Smooth muscle cell of the umbilical artery (primary cell): ENCODE measurements at places on chromosomes 6 and 20. TPM values are rescaled to one million over a fixed set of nuclear protein-coding genes. Genes with fewer than 3 reads are reported as not detected.

CCN6 gene
- not detected in 2 replicates for total RNA-seq

CCDC28A gene
- total RNA-seq: 9.1 and 11.0 TPM in 2 replicates

ARFRP1 gene
- total RNA-seq: 35.3 and 43.2 TPM in 2 replicates

DYNLT2 gene
- 0.83 and 1.2 TPM in 2 replicates for total RNA-seq

TMEM74B gene
- total RNA-seq: 0.14 TPM in 1 of 2 replicates, not detected in the other

TNXB gene
- 0.89 and 1.7 TPM in 2 replicates for total RNA-seq

SMOC2 gene
- not detected in 2 replicates for total RNA-seq

LY86 gene
- total RNA-seq: not detected in 2 replicates

BMP2 gene
- total RNA-seq: 3.9 and 35.0 TPM in 2 replicates

TRIM31 gene
- total RNA-seq: not detected in 2 replicates

PACRG gene
- total RNA-seq: not detected in 2 replicates

PLCB1 gene
- 22.1 and 26.7 TPM in 2 replicates for total RNA-seq

GRIK2 gene
- total RNA-seq: 9.6 and 10.4 TPM in 2 replicates

TCP11 gene
- 0.46 TPM in 1 of 2 replicates, not detected in the other for total RNA-seq

VNN1 gene
- total RNA-seq: not detected in 2 replicates

ESR1 gene
- under 0.01 and 0.05 TPM in 2 replicates for total RNA-seq

WFDC10B gene
- not detected in 2 replicates for total RNA-seq

ZSWIM3 gene
- total RNA-seq: 6.0 and 8.6 TPM in 2 replicates

SLC22A1 gene
- total RNA-seq: 0.89 and 1.4 TPM in 2 replicates

MRAP2 gene
- 0.23 and 0.59 TPM in 2 replicates for total RNA-seq

PTCRA gene
- total RNA-seq: not detected in 2 replicates

SAMD10 gene
- 0.30 and 2.4 TPM in 2 replicates for total RNA-seq

C6orf52 gene
- total RNA-seq: 0.30 TPM in 1 of 2 replicates, not detected in the other

HLA-F gene
- total RNA-seq: 4.4 and 8.0 TPM in 2 replicates

SLC26A8 gene
- total RNA-seq: 0.05 TPM in 1 of 2 replicates, not detected in the other

HCRTR2 gene
- total RNA-seq: not detected in 2 replicates

CST7 gene
- not detected in 2 replicates for total RNA-seq

SNRPB gene
- 99.8 and 135 TPM in 2 replicates for total RNA-seq

PIGT gene
- 27.6 and 40.4 TPM in 2 replicates for total RNA-seq

TAF11 gene
- total RNA-seq: 15.4 and 21.1 TPM in 2 replicates

NHLRC1 gene
- 2.1 and 2.4 TPM in 2 replicates for total RNA-seq

RBPJL gene
- not detected in 2 replicates for total RNA-seq

PHF20 gene
- total RNA-seq: 24.6 and 34.0 TPM in 2 replicates

GGTLC1 gene
- total RNA-seq: not detected in 2 replicates

PACSIN1 gene
- total RNA-seq: not detected in 2 replicates

SEMG1 gene
- not detected in 2 replicates for total RNA-seq

SF3B5 gene
- 38.5 and 75.1 TPM in 2 replicates for total RNA-seq

ELOVL4 gene
- 7.1 and 7.6 TPM in 2 replicates for total RNA-seq

SENP6 gene
- total RNA-seq: 73.6 and 83.7 TPM in 2 replicates

PABPC1L gene
- 6.2 and 19.2 TPM in 2 replicates for total RNA-seq

ARHGAP18 gene
- total RNA-seq: 11.9 and 56.8 TPM in 2 replicates

ACSS1 gene
- total RNA-seq: 0.89 and 2.8 TPM in 2 replicates

SAMD5 gene
- 0.88 and 3.3 TPM in 2 replicates for total RNA-seq

LTB gene
- total RNA-seq: not detected in 2 replicates

FAM209A gene
- not detected in 2 replicates for total RNA-seq

TSPO2 gene
- total RNA-seq: not detected in 2 replicates

COX4I2 gene
- total RNA-seq: not detected in 2 replicates

JARID2 gene
- 5.0 and 7.3 TPM in 2 replicates for total RNA-seq

HEY2 gene
- 0.05 TPM in 1 of 2 replicates, not detected in the other for total RNA-seq

RBM39 gene
- 242 and 396 TPM in 2 replicates for total RNA-seq

ARMH2 gene
- not detected in 2 replicates for total RNA-seq

RAB44 gene
- not detected in 2 replicates for total RNA-seq

CDH22 gene
- not detected in 2 replicates for total RNA-seq

MEI4 gene
- not detected in 2 replicates for total RNA-seq

CHRNA4 gene
- not detected in 2 replicates for total RNA-seq

ECT2L gene
- not detected in 2 replicates for total RNA-seq

SLC4A11 gene
- total RNA-seq: 1.2 and 1.9 TPM in 2 replicates

RING1 gene
- total RNA-seq: 23.8 and 26.4 TPM in 2 replicates
